CD4-positive, alpha-beta T cell (primary cell): ENCODE measurements at places on chromosomes 4 and X. TPM values are rescaled to one million over a fixed set of nuclear protein-coding genes. Genes with fewer than 3 reads are reported as not detected.

GRCh38 chrX:132822634-132823012 is 135.8 kb downstream of the HS6ST2 start:
- no peaks in the 10 kb centered on the region for H3K4me1 ChIP-seq
- H3K27me3 ChIP-seq, result no peaks in the 10 kb centered on the region
- H3K27ac ChIP-seq, result no peak overlapping the region
- no peak for DNase-seq
- no peaks in the 10 kb centered on the region for H3K36me3 ChIP-seq

Gene SORBS2
- total RNA-seq, result not detected

DNA sequence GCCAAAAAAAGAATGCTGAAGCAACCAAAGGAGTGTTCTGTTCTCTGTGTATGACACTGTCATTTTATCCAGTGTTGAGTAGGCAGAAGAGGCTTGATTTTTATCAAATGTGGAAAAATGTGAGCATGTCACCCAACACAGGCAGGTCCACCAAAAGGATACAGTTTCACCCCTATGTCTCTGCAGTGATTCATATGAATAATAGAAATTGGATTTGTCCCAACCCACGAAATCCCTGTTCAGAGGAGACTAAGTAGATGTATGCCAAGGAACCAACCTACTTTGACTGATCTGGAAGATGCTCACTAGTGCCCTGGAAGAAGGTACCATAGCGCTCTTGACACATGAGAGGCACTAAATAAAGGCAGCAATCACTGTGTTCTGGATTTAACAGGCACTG is 72.5 kb downstream of the FGF13 start:
- no peak for DNase-seq
- no peaks in the 10 kb centered on the region for H3K36me3 ChIP-seq
- no peaks in the 10 kb centered on the region for H3K4me1 ChIP-seq

GRCh38 chr4:161990721-161991120 is 173.1 kb downstream of the FSTL5 start:
- no peaks in the 10 kb centered on the region for H3K36me3 ChIP-seq
- no peaks in the 10 kb centered on the region for H3K4me1 ChIP-seq
- no peaks in the 10 kb centered on the region for H3K27me3 ChIP-seq
- no peak overlapping the region for H3K4me3 ChIP-seq
- H3K27ac ChIP-seq, result no peak overlapping the region
- no peak for DNase-seq

DNA sequence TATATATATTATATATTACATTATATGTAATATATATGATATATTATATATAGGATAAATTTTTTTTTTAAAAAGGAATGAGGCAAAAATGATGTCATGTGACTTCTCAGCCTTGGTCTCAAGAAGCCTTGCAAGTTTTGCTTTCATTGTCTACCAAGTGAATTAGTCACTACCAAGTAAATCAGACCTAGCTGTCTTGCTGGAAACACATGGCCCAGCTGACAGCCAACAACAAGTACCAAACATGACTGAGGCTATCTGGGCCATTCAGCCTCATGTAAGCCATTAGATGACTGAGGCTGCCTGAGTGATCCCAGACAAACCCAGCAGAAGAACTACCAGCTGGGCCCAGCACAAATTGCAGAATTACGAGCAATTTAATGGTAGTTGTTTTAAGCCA is 44.9 kb downstream of the HAND2 start:
- no peak for DNase-seq
- no peaks in the 10 kb centered on the region for H3K4me1 ChIP-seq
- H3K4me3 ChIP-seq, result no peak overlapping the region
- no peaks in the 10 kb centered on the region for H3K36me3 ChIP-seq
- H3K27ac ChIP-seq, result no peak overlapping the region

Gene ARX
- not detected for total RNA-seq

- H3K4me3 ChIP-seq, result no peak overlapping the region
- no peaks in the 10 kb centered on the region for H3K36me3 ChIP-seq
- no peaks in the 10 kb centered on the region for H3K27me3 ChIP-seq
- no peaks in the 10 kb centered on the region for H3K4me1 ChIP-seq
These were observed 433.6 kb downstream of the ZIC3 start for GRCh38 chrX:137999552-137999951.
